Activated naive CD4-positive, alpha-beta T cell treated with anti-CD3 and anti-CD28 coated beads, Interleukin-2, amount 50 U/mL, for 72 hours (primary cell): ENCODE measurements at places on chromosomes 2 and 18.

DNA sequence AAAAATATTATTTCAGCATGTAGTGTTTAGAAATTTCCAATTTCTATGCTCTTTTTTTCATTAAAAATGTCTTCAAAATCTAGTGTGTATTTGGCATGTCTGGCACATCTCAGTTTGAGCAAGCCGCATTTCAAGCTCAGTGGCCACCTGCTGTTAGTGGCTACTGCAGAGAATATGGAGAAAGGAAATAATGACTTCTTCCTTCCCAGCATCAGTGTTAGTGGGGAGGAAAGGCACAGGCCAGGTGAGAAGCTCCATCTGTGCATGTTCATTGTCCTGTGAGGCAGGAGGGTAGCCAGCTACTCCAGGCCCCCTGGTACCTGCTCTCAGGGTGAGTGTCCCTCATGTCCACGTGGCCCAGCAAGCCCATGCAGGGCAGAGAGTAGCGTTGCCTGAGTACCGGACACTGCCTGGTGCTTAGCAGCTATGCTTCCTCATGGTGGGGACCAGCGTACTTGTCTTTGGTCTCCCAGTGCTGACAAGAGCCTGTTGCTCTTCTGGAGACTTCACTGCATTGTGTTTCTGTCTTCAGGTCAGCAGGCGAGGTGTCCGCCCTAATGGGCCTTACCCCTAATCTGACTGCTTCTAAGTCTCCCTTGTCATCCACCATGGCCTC, 67.4 kb upstream of the CHMP1B start:
- no peak for DNase-seq

DNA sequence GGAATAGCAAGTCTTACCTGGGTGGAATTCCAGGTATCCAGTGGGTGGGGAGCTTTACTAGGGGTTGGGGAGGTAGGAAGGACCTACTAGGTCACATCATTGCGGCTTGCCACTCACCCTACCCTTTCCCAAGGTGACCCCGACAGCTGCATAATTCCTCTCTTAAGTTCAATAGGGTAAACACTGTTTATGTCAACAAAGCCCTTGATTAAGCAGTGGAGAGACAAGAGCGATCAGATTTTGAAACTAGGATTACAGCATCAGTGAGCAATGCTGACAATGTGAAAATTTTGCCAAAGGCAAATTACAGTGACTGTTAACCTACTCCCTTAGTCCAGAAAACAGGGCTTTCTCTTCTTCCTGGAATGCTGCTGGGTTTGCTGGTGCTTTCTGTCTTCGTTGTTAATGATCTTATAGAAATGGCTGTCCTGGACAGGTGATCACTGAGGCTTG, 14.5 kb downstream of the SLC19A3 start:
- DNase-seq, result no peak

GRCh38 chr2:238492840-238493239, 66.1 kb downstream of the ASB1 start:
- DNase-seq, result no peak

- no peak for DNase-seq
Measured at GRCh38 chr18:62585274-62586150, 62.7 kb downstream of the ZCCHC2 start.

- no peak for DNase-seq
Measured at GRCh38 chr2:10794876-10795275, 17.7 kb downstream of the PDIA6 start.

- no peak for DNase-seq
Measured at GRCh38 chr2:212683346-212684097, 144.9 kb upstream of the ERBB4 start.

- no peak for DNase-seq
Measured at GRCh38 chr18:70422391-70422965, 133.6 kb downstream of the SOCS6 start.

GRCh38 chr2:80167284-80167808, 137.2 kb downstream of the LRRTM1 start:
- no peak for DNase-seq

- no peak for DNase-seq
Measured at GRCh38 chr2:25374411-25374810, 32.7 kb upstream of the DNMT3A start.

- no peak for DNase-seq
Measured at GRCh38 chr2:182298456-182298855, 128.4 kb downstream of the PDE1A start.

DNA sequence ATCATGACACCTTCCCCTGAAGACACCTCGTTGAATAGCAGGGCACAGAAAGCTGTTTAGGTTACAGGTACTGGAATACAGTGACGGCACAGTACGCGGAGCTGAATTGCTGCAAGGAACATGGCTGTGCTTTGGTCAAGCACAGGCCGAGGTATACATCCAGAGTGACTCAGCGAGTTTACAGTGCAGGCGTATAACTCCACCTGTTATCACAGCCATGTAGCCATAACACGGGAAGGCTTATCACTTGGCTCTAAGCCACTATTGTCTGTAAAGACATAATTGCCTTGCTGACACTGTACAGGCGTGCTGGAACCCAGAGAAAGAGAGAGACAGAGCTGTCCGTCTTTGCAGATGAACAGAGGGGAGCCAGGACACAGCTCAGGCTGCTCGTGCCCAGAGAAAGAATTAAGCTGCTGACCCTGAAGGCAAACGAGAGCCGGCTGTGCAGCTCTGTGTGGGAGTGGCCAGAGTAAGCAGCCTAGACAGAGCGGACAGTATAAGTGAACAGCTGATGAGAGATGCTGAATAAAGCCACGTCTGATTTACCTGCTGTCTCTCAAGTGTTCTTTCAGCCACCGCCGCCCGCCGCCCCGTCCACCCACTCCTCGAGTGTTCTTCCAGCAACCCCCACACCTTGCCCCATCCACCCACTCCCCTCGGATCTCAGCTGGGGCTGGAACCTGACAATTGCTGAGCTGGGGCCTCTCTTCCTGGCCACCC, 87.3 kb upstream of the PPP1CB start:
- DNase-seq, result no peak

GRCh38 chr18:51236225-51236624, 38.7 kb upstream of the MEX3C start:
- DNase-seq, result no peak

DNA sequence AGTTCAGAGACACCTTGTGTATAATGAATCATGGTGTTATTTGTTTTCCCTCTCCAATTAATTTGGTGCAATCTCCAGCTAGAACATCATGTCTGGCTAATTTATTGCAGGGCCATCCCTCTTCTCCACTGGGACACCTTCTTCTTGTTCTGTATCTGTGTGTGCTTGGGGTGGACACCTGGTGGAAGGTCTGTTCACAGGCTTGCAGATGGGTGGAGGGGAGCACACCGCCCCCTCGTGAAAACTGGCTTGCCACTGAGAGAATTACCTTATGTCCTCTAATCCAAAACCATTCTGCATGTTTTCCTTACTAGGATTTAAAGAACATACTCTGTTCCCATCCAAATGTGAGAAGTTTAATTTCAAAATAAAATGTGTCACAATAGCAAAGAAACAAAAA, 1160.4 kb upstream of the ZEB2 start:
- no peak for DNase-seq

GRCh38 chr2:239250216-239251081, 150.4 kb downstream of the HDAC4 start:
- no peak for DNase-seq

GRCh38 chr2:226526716-226527115, 272.9 kb downstream of the IRS1 start:
- DNase-seq, result no peak

GRCh38 chr2:164146441-164146840, 410.6 kb upstream of the FIGN start:
- DNase-seq, result no peak

- DNase-seq, result no peak
Measured at GRCh38 chr18:31646332-31647126, 37.9 kb downstream of the B4GALT6 start.

GRCh38 chr2:69771461-69771860, 29.5 kb downstream of the ANXA4 start:
- DNase-seq, result no peak

DNA sequence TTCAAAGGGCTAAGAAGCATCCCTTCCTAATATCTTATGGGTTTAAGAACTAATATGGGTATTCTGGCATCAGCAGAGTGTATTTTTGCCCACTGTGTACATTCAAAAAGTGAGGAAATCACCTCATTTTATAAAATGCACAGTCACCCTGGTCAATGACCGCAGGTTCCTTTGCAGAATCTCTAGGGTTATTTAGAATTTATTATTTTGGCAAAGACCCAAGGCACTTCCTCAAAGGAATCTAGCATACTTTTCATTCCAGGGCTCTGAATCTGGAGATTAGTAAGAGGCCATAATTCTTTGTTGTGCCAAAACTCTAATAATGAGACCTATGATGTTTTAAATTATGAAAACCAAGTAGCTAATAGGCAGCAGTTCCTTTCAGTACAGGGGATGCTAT, 27.2 kb upstream of the CDH2 start:
- DNase-seq, result no peak

- DNase-seq, result peak; percentile 48
Measured at GRCh38 chr2:119264781-119265692, 41.4 kb downstream of the STEAP3 start.

DNA sequence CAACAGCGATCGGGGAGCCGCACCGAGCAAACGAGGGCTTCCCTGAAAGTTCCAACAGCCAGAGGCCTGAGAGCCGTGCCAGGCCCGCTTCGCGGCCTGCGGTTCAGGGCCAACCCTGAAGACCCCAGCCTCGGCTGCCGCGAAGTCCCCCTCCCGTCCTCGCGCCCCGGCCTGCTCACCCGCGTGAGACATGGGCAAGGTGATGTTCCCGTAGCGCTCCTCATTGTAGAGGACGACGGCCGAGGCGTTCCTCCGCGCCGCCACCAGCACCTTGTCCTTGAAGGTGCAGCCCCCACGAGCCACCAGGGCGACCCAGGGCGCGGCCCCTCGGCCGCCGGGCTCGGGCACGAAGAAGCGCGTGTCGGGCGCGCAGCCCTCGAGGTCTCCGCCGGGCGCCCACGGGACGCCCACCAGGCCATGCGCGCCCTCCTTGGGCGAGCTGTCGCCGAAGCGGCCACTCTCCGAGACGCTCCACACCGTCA, 510 bp downstream of the RNF149 start:
- no peak for DNase-seq

DNA sequence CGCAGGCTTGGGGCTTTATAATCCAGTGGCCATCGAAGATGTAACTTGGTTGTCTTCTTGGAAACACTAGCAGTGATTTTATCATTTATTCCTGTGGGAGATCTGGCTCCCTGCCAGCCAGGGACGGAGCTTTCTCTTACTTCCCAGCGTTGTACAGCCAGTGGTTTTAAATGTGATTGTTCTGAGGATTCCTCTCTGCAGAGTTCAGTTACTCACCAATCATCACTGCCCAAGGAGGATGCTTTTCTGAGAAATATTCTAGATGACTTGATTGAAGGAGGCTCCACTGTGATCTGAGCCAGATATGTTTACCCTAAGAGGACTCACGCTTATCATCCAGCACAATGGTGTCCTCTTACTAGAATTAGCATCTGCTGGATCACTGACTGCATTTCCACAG, 744.3 kb downstream of the RNF144A start:
- no peak for DNase-seq

GRCh38 chr2:55150834-55151233, 81.3 kb downstream of the CLHC1 start:
- DNase-seq, result no peak

GRCh38 chr2:72149556-72150156, 2.0 kb upstream of the CYP26B1 start:
- DNase-seq, result peak; percentile 52

DNA sequence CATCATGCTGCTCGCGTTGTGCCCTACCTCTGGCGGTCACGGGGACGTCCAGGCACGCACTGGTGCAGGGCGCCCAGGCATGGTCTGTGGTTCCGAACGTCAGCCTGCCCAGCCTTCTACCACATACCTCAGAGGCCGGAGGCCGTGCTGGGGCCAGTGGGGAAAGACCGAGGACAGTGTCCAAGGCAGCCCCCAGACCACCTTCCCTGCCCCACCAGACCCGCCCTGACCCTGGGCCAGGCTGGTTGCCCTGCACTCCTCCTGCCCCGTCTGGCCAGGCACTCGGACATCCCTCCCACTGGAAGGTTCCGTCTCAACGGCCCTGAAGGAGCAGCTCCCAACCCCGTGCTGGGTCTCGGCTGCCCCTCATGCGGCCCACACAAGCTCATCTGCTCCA, 32.8 kb downstream of the SLC66A2 start:
- no peak for DNase-seq

DNA sequence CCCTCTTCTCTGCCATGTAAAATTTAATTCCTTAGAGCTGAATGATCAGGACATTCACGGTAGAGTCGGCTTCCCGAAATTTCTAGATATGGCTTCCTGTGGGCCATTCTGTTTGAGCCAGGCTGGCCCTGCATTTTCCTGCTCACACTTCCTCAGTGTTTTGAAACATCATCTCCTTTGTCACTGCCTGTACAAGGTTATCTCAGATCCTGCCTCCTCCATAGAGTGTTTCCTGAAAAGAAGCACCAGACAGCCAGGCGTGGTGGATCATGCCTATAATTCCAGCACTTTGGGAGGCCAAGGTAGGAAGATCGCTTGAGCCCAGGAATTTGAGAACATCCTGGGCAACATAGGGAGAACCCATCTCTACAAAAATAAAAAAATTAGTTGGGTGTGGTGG, 43.6 kb downstream of the GRHL1 start:
- no peak for DNase-seq

DNA sequence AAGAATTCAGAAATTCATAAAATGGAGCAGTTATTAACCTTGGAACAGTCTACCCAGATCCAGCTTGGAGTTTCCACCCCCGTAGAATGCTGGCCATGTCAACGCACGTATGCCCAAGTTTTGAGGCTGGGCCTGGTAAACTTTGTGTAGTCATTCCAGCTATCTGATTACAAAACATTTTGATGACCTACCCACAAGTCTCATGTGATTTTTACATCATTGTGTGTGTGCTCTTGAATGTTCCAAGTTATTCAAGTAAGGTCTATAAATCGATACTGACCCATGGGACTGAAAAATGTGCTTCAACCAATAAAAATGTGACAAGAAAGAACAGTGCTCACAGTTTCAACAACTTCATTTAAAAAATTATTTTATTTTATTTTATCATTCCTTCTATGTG, 32.5 kb upstream of the ICOS start:
- DNase-seq, result no peak

DNA sequence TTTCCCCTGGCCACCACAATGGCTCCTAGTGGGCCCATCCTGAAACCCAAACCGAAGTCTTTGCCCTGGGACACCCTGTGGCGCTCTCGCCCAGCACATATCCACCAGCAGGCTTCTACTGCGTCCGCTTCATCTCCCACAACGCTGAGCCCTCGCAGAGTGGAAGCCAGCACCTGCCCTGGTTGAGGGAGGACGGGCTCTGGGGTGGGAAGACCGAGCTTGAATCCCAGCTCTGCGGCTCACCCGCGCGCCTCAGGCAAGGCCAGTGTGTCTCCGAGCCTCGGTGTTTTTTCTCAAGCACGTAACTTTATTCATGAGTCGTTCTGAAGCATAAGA, 15.6 kb downstream of the KLF11 start:
- DNase-seq, result no peak

DNA sequence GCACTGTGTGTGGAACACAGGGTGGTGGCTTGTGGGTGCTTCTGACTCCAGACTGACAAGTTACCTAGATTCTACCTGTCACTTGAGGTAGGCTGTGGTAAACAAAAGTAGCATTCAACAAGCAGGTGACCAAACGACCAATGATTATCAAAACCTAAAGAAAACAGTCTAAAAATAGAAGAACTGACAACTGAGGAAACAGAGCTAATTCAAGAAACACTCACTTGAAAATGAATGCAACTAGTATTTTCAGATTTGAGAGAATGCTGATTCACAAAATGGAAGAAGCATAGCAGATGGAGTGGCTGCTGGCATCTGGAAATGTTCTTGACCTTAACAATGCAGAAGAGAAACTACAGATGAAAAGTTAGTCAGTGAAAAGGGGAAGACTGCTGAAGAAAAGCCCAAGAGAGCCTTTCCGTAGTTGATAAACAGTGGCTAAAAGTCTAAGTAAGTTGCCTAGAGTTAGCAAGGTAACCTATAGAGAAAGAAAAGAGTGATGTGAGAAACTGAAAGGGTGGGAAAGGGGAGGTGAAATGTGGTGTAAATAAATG, 170.4 kb downstream of the NCK2 start:
- DNase-seq, result no peak
